ENCODE measurements at places on chromosomes 12 and 14.

DNA sequence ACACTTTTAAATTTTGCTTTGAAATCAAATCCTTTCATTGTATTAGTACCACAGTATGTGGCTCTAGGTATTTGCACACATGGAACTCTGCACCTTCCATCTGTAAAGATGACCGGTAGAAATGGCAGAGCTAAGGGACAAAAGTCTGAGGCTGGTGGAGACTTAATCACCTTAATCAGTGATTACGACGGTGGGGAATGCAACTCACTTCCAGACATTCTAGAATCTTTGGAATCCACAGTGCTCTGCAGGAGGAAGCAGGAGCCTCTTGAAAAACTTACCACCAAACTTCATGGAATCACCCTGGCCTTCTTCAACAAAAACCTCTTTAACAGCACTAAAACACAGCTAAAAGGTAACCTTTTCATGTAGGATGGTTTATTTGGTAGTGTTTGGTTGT lies 3.9 kb upstream of the DACT1 start:
- no peak for DNase-seq

DNA sequence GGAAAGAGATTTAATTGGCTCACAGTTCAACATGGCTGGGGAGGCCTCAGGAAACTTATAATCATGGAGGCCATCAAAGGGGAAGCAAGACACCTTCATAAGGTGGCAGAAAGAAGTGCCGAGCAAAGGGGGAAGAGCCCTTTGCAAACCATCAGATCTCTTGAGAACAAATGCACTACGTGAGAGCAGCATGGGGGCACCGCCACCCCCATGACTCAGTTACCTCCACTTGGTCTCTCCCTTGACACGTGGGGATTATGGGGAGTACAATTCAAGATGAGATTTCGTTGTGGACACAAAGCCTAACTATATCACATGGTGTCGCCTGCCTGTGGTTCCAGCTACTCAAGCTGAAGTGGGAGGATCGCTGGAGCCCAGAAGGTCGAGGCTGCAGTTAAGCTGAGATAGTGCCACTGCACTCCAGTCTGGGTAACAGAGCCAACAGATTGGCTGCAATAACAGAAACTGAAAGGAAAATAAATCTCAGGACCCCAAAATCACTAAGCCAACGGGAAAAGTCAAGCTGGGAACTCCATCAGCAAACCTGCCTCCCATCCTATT lies 10.0 kb upstream of the CDCA4 start:
- DNase-seq, result no peak

GRCh38 chr12:51972849-51973273 lies 21.4 kb downstream of the ACVR1B start:
- no peak for DNase-seq

DNA sequence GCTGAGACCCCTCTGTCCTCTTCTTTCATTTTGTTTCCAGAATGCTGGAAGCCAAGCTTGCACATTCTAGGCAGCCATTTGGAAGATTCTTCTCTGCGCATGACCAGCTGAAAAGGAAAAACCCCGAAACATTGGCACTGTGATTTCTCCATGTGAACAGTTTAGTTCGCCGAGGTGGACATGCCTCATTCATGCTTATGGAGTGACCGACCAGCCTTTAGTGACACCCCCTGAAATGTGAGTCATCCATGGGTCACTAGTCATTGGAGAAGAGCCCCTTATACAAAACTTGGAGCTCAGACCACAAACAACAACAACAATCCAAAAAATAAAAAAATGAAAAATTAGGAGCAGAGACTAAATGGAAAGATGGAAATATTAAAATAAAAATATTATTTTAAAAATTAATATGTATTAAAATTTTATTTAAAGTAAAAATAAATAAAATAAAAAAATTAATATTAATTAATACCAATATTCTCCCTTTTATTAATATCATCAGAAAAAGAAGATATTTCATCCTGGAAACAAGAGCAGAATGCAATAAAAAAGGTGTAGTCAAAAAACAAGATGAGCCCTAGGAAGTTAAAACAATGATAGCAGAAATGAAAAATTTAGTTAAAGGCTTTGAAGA lies 9.5 kb upstream of the KRT7 start:
- no peak for DNase-seq

GRCh38 chr14:32820682-32821081 lies 118.0 kb upstream of the NPAS3 start:
- no peak for DNase-seq

DNA sequence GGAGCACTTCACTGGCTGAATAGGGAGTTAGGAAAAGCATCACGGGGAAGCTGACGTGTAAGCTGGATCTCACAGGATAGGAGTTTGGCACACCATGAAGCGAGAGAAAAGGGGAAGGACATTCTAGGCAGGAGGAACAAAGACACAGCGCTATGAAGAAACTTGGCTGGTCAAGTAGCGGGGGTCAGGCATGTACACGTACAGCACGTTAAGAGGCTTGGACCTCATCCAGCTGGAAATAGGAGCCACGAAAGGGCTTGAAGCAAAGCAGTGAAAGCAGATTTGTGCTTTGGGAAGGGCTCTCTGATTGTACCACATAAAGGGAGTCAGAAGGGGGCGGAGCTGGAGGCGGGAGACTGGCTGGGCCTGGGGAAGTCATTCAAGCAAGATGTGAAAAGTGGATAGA lies 19.6 kb upstream of the GALNT8 start:
- no peak for DNase-seq

DNA sequence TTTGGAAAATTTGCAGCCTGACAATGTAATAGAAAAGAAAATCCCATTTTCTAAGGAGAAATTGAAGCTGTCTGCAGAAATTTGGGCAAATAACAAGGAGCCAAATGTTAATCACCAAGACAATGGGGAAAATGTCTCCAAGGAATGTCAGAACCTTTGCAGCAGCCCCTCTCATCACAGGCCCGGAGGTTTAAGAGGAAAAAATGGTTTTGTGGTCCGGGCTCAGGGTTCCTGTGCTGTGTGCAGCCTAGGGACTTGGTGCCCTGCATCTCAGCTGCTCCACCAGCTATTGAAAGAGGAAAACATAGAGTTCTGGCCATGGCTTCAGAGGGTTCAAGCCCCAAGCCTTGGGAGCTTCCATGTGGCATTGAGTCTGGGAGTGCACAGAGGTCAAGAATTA lies 298.9 kb downstream of the ATXN7L3B start:
- no peak for DNase-seq

DNA sequence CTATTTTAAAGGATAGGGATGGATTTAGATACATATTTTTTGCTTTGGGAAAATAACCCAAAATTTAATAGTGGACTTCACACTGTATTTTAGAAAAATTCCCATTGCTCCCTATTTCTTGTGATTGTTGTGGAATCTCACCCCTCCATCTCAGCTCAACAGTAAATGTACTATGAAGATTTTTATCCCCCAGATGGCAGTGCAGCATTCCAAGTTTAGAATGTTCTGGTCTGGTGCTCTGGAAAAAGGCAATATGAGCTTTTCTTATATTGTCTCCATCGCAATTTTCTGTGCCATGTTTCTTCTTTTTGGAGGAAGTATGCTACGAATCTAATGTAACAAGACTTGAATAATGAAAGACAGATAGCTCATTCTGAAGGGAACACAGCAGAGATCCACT lies 471.7 kb upstream of the SYT1 start:
- DNase-seq, result no peak

DNA sequence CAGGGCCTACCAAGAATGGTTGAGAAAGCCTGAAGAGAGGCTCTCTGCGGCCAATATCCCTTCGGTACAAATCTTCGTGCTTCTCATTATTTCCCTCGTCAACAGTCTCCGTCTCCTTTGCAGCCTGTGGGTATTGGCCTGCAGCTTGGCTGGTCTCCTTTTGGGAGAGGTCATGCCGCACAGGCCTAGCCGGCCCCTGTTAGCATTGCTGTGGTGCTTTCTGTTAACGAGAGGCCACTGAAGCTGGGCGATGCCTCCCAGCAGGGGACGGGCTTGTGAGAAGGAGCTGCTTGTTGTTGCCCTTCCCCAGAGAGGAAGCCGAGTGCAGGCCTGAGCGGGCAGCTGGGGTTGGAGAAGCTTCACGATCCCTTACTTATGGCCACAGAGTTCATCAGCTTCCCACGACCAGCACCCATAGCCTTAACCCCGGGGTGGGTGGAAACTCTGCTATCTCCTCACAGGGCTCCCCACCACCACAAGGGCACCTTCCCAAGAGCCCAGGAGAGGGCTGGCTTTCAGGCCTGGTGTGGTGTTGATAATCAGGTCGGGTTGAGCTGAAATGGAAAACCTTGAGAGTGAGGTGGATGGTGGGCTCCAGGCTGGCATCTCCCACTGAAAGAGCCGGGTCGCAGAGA lies 228.6 kb downstream of the ZFP36L1 start:
- no peak for DNase-seq

- no peak for DNase-seq
Measured at GRCh38 chr14:54787261-54787660, 115.4 kb downstream of the GCH1 start.

Data from stimulated activated CD8-positive, alpha-beta memory T cell treated with anti-CD3 and anti-CD28 coated beads, Interleukin-15, amount 100 ng/mL, for 24 hours (primary cell).